ENCODE measurements at places on chromosomes 16 and 17.
A peak's percentile ranks its signal among the peaks of the same experiment; 100 is the strongest.

GRCh38 chr17:80425835-80426426 lies 11.0 kb downstream of the ENDOV start:
- DNase-seq, result no peak

DNA sequence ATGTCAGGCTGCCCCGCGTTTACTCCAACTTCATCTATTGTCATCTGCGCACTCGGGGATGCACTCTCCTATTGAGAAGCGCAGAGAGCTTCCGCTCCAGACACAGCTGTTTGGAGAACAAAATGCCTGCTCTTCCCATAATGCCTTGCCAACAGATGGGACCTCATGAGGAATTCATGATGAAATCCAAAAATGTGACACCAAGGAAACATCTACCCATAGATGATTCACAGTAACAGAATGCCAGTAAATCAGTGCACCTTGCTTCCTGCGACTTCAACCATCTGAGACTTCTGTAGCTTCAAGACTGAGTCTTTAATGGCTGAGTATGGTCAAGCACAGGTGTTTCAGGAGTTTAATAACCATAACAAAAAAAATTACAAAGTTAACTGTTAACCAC lies 1144.9 kb upstream of the GOT2 start:
- no peak for DNase-seq

GRCh38 chr16:73615071-73615940 lies 567.4 kb upstream of the ZFHX3 start:
- DNase-seq, result no peak

- no peak for DNase-seq
Observed at GRCh38 chr16:78108451-78108850, 9.0 kb downstream of the WWOX start.

GRCh38 chr16:48517493-48517892 lies 92.5 kb downstream of the N4BP1 start:
- no peak for DNase-seq

DNA sequence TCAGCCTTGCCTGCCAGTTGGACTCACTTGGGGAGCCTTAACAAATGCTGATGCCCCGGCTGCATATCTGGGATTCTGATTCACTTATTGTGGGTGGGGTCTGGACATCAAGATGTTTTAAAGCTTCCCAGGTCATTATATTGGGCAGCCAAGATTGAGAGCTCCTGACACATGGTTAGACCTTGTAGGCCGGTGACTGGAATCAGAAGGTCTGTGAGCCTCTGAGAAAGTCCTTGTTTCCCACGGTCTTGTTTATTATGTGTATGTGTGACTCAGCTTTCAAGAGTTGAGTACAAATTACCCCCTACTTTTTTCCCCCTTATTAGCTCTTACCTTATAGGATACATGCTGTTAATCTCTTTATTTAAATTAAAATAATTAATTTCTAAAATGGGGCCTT lies 103.5 kb downstream of the ABCC1 start:
- no peak for DNase-seq

- peak; percentile 14 for DNase-seq
Observed at GRCh38 chr17:83031321-83031945, 48.0 kb upstream of the METRNL start.

- DNase-seq, result no peak
Observed at GRCh38 chr17:79946352-79947231, 89.1 kb downstream of the TBC1D16 start.

DNA sequence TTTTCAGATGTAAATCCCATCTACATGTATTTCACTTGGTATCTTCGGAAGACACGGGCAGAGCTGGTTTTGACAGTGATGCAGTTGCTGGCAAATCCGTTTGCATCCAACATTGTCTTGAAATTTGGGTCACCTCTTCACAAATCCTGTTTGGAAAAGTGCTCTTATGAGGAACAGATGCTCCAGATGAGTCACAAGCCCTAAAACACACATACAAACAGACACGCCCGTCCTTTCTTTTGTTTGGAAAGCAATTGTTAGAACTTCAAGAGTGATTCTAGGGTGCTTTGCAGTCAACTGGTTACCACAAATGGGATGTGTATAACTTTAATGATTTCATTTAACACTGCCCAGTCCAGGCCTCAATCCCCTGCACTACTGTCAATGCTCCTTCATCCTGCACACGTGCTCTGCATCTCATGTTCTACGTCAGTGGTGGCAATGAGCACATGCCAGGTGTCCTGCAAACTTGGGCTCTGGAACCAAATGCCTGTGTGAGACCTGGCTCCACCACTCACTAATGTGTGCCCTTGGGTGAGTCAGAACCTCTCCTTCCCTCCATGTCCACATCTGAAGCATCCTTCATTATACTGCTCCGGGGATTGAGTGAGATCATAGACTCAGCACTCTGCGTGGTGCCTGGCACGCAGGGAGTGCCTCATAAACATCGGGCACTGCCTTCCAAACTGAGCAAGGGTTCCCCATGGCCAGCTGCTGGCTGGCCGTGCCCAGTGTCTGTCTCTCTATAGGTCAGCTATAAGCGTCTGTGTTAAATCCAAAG lies 19.3 kb upstream of the FOXF1 start:
- no peak for DNase-seq

- peak; percentile 52 for DNase-seq
Observed at GRCh38 chr17:42678951-42679491, 2.2 kb upstream of the PLEKHH3 start.

DNA sequence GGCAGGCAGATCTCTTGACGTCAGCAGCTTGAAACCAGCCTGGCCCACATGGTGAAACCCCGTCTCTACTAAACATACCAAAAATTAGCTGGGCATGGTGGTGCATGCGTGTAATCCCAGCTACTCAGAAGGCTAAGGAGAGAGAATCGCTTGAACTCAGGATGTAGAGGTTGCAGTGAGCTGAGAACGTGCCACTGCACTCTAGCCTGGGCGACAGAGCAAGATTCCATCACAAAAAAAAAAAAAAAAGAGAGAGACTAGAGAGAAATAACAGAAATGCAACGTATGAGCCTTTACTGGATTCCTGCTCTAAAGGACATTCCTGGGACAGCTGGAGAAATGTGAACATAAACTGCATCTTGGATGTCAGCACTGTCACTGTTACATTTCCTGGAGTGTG lies 10.8 kb downstream of the IFT140 start:
- no peak for DNase-seq

- no peak for DNase-seq
Observed at GRCh38 chr16:77858060-77858459, 69.7 kb downstream of the VAT1L start.

DNA sequence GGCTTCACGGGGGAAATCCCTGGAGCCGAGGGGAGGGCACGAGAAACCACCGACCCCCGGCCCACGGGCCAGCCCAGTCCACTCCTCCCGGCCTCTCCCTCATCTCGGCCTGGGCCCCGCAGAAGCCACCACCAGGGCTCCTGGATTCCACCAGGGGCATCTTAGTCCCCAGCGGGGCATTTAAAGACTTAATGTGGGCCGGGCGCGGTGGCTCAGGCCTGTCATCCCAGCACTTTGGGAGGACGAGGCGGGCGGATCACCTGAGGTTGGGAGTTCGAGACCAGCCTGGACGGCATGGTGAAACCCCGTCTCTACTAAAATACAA lies 24.1 kb upstream of the ABR start:
- DNase-seq, result no peak

DNA sequence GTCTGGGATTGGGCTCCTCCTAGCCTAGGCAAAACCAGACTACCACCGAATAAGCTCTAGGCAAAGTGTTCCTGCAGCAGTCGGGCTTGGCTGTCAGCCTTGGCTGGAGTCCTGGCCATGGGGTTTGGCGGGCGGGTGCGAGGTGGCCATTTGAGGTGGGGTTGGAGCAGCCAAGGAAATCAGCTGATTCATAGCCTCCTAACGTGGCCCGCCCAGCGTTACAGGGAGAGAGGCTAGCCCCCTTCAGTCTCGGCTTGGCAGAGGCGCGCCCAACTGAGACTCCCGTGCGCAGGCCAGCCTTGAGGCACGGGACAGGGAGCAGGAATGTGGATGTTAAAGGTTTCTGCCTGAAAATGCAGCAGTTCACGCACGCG lies 1.9 kb downstream of the PMP22 start:
- no peak for DNase-seq

GRCh38 chr17:8887301-8887700 lies 19.8 kb upstream of the PIK3R6 start:
- no peak for DNase-seq

DNA sequence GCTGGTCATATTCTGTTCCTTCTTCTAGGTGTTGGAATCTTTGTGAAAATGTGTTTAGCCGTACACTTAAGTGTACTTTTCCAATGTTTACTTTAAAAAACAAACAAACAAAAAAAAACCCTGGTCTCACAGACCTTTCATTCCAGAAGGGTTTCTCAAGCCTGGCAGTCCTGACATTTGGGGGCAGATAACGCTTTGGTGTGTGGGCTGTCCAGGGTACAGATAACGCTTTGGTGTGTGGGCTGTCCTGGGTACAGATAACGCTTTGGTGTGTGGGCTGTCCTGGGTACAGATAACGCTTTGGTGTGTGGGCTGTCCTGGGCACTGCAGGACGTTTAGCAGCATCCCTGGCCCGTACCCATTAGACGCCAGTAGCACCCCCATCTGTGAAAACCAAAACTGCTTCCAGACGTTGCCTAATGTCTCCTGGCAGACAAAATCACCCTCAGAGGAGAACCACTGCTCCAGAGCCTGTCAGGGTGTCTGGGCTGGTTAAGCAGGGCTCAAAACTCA lies 15.2 kb upstream of the FLCN start:
- DNase-seq, result no peak

GRCh38 chr17:37607637-37608331 lies 1.4 kb downstream of the SYNRG start:
- no peak for DNase-seq

GRCh38 chr16:66988197-66988788 lies at the start of gene CES4A:
Gene CES4A (plus strand): TSS chr16:66988589. CDS start chr16:66988773, 184 bp downstream.
- DNase-seq, result no peak

DNA sequence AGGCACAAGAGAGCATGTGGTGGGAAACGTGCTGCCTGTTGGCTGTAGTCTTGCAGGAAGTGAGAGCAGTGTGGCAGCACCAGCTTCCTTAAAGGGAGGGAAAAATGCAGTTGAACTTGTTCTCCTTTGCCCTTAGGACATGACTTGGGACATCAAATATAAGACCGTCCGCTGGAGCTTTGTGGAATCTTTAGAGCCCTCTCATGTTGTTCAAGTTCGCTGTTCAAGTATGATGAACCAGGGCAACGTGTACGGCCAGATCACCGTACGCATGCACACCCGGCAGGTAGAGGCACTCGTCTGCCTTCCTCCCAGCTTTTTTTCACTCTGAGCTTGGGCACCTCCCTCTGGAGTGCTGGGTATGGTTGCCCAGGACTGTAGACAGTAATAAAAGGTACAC lies 23.3 kb downstream of the GPR179 start:
- no peak for DNase-seq

DNA sequence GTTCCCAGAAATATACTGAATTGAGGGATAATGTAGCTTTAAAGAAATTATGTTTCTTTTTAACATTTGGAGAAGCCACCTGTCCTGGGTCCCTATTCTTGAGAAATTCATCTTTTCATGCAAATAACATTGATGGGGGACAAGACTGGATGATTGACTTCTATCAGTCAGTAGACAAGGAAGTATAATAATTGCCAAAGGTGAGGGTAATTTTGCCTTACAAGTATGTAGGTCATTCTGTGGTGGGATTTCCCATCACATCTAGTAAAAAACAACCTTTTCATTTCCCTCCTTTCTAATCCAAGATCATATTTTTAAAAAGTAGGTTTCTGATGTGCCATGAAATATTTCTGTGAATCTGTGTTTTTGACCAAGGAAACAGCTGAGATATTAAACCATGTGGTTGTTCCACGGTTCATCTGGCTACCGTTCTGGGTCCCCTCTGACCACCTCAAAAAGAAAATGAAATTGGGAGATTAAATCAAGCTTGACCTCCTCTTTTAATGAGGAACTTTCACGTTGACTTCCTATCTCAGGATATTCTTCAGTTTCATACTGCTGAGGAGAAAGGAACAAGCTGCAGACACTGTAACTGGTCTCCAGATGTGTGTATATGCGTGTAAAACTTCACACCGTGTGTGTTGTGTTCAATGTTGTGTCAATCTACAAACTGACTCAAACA lies 138.6 kb downstream of the MAP2K6 start:
- DNase-seq, result no peak

DNA sequence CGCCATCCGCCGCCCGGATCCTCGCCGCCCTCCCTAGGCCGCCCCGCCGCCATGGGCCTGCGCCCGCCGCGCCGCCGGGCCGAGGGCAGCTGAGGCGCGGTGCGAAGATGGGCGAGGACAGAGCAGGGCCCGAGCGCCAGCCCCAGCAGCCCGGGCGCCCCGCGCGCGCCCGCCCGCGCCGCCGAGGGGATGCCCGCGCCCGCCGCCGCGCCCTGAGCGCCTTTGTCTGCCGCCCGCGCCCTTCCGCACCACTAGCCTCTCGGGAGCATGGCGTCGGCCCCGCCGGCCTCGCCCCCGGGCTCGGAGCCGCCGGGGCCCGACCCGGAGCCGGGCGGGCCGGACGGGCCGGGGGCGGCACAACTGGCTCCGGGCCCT lies 278 bp downstream of the RAB11FIP3 start:
- no peak for DNase-seq

DNA sequence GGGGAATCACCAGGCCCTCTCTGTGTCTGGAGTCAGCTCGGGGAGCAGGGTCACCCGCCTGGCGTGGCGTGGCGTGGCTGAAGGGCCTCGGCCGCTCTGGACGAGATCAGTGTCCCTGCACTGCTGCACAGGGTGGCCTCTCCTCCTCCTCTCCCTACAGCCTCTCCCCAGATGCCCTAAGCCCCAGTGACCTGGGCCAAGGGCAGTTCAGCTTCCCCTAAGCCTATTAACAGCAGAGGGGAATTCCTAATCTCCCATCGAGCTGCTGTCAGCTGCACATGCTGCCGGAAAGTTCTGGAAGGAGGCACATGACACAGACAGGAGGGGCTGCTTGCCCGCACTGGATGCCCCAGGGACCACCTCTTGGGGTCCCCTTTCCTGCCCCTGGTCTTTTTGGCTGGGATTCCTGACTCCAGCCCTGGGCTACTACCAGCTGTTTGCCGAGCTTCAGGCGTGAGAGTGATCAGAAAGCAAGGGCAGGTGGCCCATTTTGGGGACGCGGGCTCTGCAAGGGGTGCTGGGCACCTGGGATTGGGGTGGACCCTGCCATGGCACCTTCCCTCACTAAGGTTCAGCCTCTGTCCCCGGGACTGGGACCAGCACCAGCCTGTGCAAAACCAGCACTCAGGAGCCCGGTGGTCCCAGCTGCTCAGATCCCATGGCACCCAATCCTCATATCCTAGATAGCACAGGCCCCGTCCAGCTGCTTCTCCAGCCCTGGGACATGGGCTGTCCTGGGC lies 794 bp downstream of the PDE6G start:
- no peak for DNase-seq

- no peak for DNase-seq
Observed at GRCh38 chr17:10111907-10112452, 86.4 kb downstream of the GAS7 start.

- no peak for DNase-seq
Observed at GRCh38 chr17:12230481-12231354, 210.0 kb downstream of the MAP2K4 start.

DNA sequence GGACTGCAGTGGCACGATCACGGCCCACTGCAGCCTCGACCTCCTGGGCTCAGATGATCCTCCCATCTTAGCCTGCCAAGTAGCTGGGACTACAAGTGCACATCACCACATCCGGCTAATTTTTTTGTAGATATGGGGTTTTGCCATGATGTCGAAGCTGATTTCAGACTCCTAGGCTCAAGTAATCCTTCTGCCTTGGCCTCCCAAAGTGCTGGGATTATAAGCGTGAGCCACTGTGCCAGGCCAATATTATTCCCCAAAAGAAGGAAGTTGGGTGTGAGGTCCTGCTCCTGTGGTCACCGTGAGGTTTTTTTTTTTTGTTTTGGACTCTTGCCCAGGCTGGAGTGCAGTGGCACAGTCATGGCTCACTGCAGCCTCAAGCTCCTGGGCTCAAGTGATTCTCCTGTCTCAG lies 1.5 kb downstream of the AMZ2 start:
- DNase-seq, result no peak

All from liver (tissue), 10 donors.